ENCODE measurements at places on chromosomes 1 and 21.
A peak's percentile ranks its signal among the peaks of the same experiment; 100 is the strongest.

DNA sequence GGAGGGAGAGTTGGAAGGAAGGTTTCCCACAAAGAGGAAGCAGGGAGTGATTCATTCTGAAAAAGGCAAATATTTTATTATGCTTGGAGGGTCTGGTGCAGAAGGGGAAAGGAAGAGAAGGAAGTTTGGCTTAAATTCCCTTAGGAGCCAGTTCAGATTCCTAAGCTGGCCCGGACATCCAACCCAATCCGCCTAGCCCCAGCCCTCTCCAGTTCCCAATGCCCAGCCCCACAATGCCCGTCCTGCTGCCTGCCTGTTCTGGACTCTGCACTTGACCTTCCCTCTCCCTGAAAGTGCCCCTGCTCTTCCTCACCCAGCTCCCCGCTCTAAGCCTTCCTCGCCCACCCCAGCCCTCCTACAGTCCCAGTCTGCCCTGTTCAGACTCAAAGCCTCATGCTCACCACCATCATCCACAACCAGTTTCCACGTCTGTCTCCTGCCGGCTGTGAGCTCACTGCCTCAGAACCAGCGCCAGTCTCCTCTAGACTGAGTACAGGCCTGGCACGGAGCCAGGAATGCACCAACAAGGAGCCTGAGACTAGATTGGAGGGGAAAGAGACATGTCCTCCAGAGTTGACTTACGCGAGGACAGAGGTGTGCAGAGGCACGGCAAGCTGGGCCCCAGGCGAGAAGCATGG is 18.9 kb downstream of the CAPN2 start:
- peaks cover 48% of the 10 kb centered on the region for H3K36me3 ChIP-seq
- H3K4me3 ChIP-seq = no peak overlapping the region
- peaks cover 54% of the 10 kb centered on the region for H3K4me1 ChIP-seq
- H3K27ac ChIP-seq = peak overlapping the region; percentile 47
- no peak for DNase-seq

GRCh38 chr1:68183895-68184294 is 48.4 kb downstream of the WLS start:
- no peak overlapping the region for H3K4me3 ChIP-seq
- peaks cover 12% of the 10 kb centered on the region for H3K36me3 ChIP-seq
- DNase-seq = no peak
- no peaks in the 10 kb centered on the region for H3K27me3 ChIP-seq
- H3K27ac ChIP-seq = no peak overlapping the region

- no peaks in the 10 kb centered on the region for H3K27me3 ChIP-seq
- H3K27ac ChIP-seq = peak overlapping the region; percentile 76
- no peak for DNase-seq
- H3K4me1 ChIP-seq = peaks cover 22% of the 10 kb centered on the region
- H3K36me3 ChIP-seq = peaks cover 3% of the 10 kb centered on the region
Observed at GRCh38 chr1:153921803-153922075, 1.0 kb downstream of the GATAD2B start.

DNA sequence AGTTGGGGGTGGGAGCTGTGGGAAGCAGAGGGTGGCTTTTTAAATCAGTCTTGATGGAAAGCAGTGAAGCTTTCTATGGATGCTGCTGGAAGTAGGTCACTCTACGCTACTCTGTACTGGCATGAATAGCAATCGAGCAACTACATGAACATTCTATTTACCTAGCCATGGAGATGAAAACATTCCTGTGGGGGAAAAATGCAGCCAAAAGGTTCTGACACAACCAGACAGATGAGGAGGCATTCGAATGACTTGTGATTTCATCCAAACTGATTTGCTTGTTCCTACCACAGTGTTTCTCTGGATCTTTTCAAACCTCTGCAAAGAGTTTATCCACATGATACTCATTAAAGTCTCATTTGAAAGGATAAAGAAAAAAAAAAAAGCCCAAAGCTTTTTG is 95.0 kb downstream of the ASTN1 start:
- H3K4me3 ChIP-seq = no peak overlapping the region
- no peaks in the 10 kb centered on the region for H3K36me3 ChIP-seq
- peaks cover 6% of the 10 kb centered on the region for H3K27me3 ChIP-seq
- H3K4me1 ChIP-seq = no peaks in the 10 kb centered on the region
- no peak for DNase-seq

DNA sequence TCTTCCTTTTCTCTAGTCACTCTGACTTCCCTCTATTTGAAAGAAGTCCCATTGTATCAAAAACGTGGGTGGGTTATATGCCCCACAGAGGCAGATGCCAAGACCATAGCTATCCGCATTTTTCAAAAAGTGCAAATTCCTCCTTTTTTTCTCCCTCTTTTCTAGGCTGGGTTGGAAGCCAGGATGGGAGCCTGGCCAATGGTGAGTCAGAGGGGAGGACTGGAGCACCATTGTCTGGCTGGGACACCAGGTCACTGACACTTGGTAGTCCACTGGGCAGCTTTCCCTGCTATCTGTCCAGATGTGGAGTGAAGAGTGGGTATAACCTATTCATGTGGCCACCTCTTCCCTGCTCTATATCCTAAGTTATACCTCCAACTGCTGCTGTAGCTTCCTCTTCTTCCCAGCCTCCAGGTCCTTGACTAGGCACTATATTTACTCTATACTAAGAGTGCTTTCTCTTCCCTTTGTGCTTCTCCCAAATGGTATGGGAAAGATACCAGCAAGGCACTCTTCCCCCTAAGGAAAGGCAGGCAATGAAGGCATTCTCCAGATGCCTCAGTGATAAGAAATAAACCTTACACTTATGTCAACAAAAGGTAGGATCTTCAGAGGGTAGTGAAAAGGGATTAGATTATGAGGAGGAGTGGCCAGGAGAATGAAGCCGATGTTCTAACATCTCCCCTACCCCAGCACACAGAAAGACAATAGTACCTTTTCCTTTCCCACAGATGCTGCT is 12.9 kb downstream of the PI4KB start:
- H3K27me3 ChIP-seq = no peaks in the 10 kb centered on the region
- H3K4me1 ChIP-seq = peaks cover 23% of the 10 kb centered on the region
- peaks cover 56% of the 10 kb centered on the region for H3K36me3 ChIP-seq
- no peak overlapping the region for H3K4me3 ChIP-seq
- H3K27ac ChIP-seq = no peak overlapping the region
- no peak for DNase-seq

DNA sequence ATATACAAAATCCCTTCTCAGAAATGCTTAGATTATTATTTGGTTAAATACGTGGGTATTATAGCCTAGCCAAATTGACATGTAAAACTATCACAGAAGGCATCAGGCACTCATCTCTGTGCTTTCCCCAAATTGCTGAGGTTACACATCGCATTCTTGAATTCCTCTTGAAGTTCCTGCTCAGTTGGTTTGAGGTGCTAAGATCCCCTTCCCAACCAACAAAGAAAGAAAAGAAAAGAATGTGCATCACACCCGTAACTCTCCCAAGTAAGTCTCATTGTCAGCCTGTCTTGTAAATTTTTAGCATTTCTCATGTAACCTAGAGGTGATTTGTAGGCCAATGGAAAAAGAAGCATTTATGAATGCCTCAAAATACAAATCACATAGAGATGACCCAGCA is 539.2 kb upstream of the PRMT6 start:
- DNase-seq = no peak
- no peak overlapping the region for H3K27ac ChIP-seq
- H3K27me3 ChIP-seq = no peaks in the 10 kb centered on the region
- H3K4me3 ChIP-seq = no peak overlapping the region
- no peaks in the 10 kb centered on the region for H3K36me3 ChIP-seq

All from keratinocyte (primary cell).